ENCODE measurements at places on chromosomes 6 and 20. TPM values are rescaled to one million over a fixed set of nuclear protein-coding genes. Genes with fewer than 3 reads are reported as not detected.

The NRN1 gene
- 55.1 TPM for total RNA-seq

The MYBL2 gene
- 2.4 TPM for total RNA-seq

DNA sequence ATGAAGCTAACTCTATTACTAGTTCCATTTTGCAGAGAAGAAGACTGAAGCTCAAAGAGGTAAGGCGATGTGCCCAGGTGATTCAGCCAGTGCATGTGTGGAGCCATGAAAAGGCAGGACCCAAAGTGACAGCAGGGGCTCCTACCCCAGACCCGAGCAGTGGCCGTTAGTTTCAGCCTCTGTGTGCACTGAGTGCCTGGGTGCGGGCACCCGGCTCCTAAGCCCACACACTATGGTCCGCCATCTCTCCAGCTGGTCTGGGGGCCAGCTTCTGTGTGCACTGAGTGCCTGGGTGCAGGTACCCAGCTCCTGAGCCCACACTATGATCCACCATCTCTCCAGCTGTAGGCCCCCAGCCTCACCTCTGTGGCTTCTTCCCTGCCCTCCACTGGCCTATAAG lies 123.5 kb upstream of the CST7 start:
- no peak for DNase-seq

GRCh38 chr6:89775150-89775549 lies 44.4 kb downstream of the MDN1 start:
- no peak for DNase-seq

The SPTLC3 gene
- total RNA-seq = 2.4 TPM

- no peak for DNase-seq
Measured at GRCh38 chr6:107230024-107230423, 114.7 kb upstream of the BEND3 start.

GRCh38 chr6:33921745-33922144 lies 117.9 kb upstream of the MLN start:
- DNase-seq = no peak

DNA sequence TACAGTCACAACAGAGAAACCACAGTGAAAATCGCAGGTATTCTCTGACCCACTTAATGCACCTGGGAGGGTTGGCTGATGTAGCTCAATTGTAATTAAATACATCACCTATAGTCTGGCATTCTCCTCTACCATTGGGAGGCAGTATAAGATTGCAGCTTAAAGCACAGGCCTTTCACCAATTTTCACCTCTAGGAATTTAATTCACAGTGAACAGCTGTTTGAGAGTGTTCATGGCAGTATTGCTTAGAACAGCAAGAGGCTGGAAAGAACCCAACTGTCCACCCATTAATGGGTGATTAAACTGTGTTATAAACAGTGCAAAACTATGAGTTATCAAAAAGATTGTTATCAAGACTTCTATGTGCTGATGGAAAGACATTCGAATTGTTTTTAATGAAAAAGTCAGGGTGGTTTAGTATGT lies 2.0 kb downstream of the EDEM2 start:
- DNase-seq = peak; percentile 87

The PERP gene
- 1.4 TPM for total RNA-seq

- DNase-seq = no peak
Measured at GRCh38 chr6:135633573-135633972, 136.0 kb upstream of the AHI1 start.

The SDC4 gene
- total RNA-seq = 1.6 TPM

GRCh38 chr6:10151144-10151915 lies 263.5 kb downstream of the TFAP2A start:
- no peak for DNase-seq

GRCh38 chr6:106626485-106626884 lies 2.8 kb downstream of the RTN4IP1 start:
- no peak for DNase-seq

Measured in cerebellum (tissue), 4 donors.